ENCODE measurements at places on chromosomes 6 and 20. TPM values are rescaled to one million over a fixed set of nuclear protein-coding genes. Genes with fewer than 3 reads are reported as not detected.

Gene PPIL6
- total RNA-seq = 0.91 TPM

Gene NKX2-4
- not detected for total RNA-seq

Gene C20orf141
- not detected for total RNA-seq

Gene DEFB126
- not detected for total RNA-seq

Gene GPSM3
- 184 TPM for total RNA-seq

Gene ACSS1
- total RNA-seq = 49.5 TPM

- H3K4me3 ChIP-seq = no peak overlapping the region
Measured at GRCh38 chr20:61538943-61539265, 286.8 kb downstream of the CDH4 start.

GRCh38 chr6:136739501-136739900, 52.8 kb downstream of the MAP3K5 start:
- H3K4me1 ChIP-seq = peaks cover 20% of the 10 kb centered on the region
- no peaks in the 10 kb centered on the region for H3K36me3 ChIP-seq
- H3K27me3 ChIP-seq = no peaks in the 10 kb centered on the region
- no peak for DNase-seq
- no peak overlapping the region for H3K4me3 ChIP-seq

DNA sequence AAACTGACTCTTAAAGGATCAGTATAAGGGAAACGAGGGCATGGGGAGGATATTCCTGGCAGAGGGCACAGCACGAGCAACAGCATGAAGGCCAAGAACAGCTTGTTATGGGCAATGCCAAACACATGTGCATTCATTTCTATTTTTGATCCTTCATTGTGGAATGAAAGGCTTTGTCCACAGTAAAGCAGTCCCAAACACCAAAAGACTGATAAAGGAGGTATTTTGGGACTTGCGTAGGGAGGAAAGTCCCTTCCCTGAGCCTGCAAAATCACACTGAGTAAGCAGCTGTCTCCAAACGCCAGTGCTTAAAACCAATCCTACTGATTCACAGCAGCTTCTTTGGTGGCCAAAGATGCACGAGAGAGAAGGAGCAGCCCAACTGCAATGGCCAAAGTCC, 138.2 kb downstream of the UNC5CL start:
- no peaks in the 10 kb centered on the region for H3K36me3 ChIP-seq
- DNase-seq = no peak
- no peaks in the 10 kb centered on the region for H3K27me3 ChIP-seq
- H3K27ac ChIP-seq = no peak overlapping the region
- H3K4me3 ChIP-seq = no peak overlapping the region
- no peaks in the 10 kb centered on the region for H3K4me1 ChIP-seq

DNA sequence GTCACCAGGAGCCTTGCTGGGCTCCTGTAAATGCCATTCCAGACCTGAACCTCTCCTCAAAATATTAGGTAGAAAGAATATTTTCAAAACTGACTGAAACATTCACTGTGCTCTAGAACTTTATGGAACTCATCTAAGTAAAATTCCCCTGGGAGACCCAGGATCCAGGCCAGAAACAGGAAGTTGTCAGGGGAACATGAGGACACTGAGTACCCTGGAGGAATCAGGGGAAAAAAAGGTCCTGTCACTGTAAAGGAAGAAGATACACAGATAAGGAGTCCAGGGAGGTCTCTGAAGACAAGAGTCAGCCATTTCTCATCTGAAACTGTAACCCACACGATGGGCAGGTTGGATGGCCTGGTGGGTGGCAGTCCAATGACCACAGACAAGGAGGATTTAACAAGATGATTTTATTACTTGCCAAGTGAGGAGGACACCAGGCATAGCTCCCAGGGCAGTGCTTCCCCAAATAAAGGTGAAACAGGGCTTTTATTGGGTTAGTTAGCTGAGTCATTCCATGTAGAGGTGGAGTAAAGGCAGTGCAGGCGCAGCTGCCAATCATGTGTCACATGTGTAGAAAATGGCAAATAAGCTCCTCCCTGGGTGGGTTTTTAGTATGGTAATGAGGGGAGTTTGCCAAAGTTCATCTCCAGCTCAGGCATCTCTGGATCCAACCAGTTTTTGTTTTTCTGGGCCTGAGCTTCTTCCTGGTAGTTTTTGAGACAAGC, 138.5 kb downstream of the RCAN2 start:
- no peak for DNase-seq
- H3K4me3 ChIP-seq = no peak overlapping the region
- H3K27me3 ChIP-seq = no peaks in the 10 kb centered on the region

DNA sequence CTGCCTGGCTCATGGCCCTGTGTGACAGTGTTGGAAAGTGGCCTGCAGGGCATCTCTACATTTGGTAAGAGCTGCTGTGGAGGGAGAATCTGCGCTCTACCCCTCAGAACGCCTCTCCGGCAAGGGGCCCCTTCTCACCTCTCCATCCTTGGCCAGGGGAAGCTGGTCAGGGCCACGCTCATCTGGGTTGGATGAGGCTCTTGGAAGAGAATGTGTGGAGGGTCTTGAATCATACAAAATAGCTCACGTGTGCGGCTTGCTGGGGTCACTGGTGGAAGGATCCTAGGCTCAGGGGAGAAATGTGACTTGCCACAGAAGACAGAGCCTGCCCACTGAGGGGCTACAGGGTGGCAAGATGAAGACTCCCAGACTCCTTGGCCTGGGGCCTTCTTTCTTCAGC, 105.0 kb downstream of the SCML4 start:
- no peaks in the 10 kb centered on the region for H3K36me3 ChIP-seq
- no peak overlapping the region for H3K27ac ChIP-seq
- H3K4me1 ChIP-seq = no peaks in the 10 kb centered on the region
- DNase-seq = no peak
- no peaks in the 10 kb centered on the region for H3K27me3 ChIP-seq

GRCh38 chr6:17066610-17067009, 35.2 kb upstream of the STMND1 start:
- H3K36me3 ChIP-seq = no peaks in the 10 kb centered on the region
- H3K27me3 ChIP-seq = no peaks in the 10 kb centered on the region
- H3K4me3 ChIP-seq = no peak overlapping the region
- DNase-seq = no peak
- H3K4me1 ChIP-seq = no peaks in the 10 kb centered on the region

DNA sequence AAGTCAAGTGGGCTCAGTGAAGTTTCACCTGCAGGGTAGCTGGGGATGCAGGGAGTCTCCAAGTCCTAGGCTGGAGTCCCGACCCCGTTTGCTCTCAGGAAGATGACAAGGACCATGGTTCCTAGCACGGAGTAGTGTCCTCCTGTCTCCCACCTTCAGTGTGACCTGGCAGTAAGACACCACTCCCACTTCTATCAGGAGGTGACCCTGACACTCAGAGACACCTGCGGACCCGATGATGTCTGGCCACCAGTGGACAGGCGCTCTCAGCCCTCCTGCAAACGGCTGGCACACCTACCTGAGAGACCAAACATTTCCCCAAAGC, 1.1 kb downstream of the SOD2 start:
- H3K27ac ChIP-seq = peak overlapping the region; percentile 98
- H3K27me3 ChIP-seq = no peaks in the 10 kb centered on the region
- H3K4me1 ChIP-seq = peaks cover 73% of the 10 kb centered on the region
- H3K4me3 ChIP-seq = peak overlapping the region; percentile 96
- peaks cover 10% of the 10 kb centered on the region for H3K36me3 ChIP-seq

DNA sequence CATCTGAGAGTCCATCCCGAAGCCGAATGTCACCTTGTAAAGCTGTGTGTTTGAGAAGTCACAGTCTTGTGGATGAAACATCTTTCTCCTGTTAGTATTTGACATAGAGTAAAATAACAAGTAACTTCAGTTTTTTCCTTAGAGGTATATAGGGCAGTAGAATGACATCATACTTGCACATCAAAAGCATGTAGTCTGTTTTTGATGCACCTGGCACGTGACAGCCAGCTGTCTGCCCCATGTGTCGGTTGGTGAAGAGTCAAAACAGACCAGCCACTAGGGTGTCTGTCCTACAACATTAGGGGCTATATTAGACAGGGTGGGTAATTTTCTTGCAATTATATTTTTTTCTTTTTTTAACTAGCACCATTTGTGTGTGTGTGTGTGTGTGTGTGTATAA, 70.2 kb downstream of the SNX9 start:
- peaks cover 18% of the 10 kb centered on the region for H3K36me3 ChIP-seq
- H3K27me3 ChIP-seq = no peaks in the 10 kb centered on the region
- H3K4me3 ChIP-seq = no peak overlapping the region
- no peak for DNase-seq

DNA sequence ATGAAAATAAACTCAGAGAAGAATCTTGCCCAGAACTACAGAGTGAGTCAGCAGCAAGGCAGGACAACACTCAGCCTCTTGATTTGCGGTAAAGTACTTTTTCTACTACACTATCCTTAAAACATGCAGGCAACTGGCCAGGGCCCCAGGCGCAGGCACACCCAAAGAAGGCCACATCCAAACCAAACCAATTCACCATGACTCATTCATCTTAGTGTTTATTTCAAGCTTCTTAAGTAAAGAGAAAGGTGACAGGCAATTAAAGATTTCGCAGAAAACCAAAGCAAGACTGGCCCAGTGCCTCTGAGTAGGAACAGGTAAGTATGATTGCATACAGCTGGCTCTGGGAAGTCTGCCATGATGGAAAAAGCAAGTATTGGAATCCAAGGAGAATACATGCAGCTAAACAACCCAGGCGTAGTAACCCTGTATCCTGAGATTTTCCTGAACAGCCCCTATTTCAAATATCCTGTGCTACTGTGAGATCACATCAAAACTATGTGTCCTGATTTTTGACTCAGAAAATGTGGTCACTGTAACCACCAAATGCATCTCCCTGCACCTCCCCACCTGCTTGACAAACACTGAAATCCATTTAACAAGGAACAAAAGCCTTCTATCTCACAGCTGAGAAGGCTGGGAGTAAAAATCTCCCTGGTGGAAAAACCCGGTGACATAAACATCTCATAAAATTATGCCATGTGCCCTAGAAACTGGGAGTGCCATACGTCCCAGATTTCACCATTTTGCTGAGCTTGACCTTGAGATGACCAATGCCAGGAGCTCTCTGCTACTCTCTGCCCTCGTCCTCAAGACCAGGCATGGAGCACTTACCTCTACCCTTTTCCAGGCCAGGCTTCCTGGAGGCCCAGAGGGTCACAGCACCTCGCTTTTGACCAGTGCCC, 12.4 kb downstream of the WFDC3 start:
- H3K36me3 ChIP-seq = no peaks in the 10 kb centered on the region
- no peak overlapping the region for H3K4me3 ChIP-seq
- peaks cover 1% of the 10 kb centered on the region for H3K27me3 ChIP-seq
- DNase-seq = no peak
- H3K4me1 ChIP-seq = no peaks in the 10 kb centered on the region

- DNase-seq = no peak
- H3K4me3 ChIP-seq = no peak overlapping the region
Measured at GRCh38 chr6:118319894-118320649, 228.0 kb upstream of the PLN start.

DNA sequence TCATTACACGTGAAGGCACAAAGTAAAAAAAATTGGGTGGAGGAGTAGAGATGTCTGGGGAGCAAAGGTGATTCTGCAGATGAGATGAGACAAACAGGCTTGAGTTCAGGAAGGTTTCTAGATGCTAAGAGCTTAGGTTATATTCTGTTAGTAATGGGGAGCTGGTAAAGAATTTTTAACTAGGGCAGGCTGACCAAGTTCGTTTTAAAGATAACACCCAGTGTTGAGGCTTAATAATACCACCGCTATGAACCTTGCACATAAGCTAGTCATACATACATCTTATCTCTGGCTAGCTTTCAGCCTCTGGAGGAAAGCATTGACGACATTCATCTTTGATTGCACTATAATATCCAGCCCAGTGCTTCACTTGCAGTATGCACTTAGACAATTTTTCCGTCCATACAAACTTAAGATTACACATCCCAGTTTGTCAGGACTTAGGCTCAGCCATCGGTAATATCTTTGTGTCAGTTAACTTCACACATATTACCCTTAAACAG, 12.1 kb downstream of the NHSL1 start:
- no peak for DNase-seq
- H3K27me3 ChIP-seq = no peaks in the 10 kb centered on the region
- no peaks in the 10 kb centered on the region for H3K36me3 ChIP-seq
- H3K4me1 ChIP-seq = no peaks in the 10 kb centered on the region
- no peak overlapping the region for H3K4me3 ChIP-seq
- no peak overlapping the region for H3K27ac ChIP-seq

DNA sequence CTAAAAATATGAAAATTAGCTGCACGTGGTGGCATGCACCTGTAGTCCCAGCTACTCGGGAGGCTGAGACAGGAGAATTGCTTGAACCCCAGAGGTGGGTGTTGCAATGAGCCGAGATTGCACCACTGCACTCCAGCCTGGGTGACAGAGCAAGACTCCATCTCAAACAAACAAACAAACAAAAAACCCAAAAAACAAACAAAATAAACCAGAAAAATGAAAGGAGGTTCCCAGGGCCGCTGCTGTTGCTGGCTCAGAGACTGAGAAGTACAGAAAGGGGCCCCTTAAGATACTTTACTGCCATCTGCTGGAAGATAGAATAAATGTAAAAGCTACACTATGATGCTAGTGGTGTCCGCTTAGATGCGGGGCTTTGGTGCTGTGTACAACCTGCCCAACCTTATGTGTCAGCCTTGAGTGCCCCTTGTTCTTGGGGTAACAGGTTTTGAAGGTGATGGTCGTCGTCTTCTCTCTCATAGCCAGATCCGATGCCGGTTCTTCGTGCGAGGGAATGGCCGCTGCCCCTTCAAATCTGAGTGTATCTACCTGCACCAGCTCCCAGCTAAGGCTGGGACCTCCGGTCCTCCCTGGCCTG, 2.8 kb upstream of the FANCE start:
- H3K27me3 ChIP-seq = no peaks in the 10 kb centered on the region
- no peak overlapping the region for H3K4me3 ChIP-seq
- no peaks in the 10 kb centered on the region for H3K36me3 ChIP-seq
- H3K27ac ChIP-seq = no peak overlapping the region
- H3K4me1 ChIP-seq = peaks cover 22% of the 10 kb centered on the region

DNA sequence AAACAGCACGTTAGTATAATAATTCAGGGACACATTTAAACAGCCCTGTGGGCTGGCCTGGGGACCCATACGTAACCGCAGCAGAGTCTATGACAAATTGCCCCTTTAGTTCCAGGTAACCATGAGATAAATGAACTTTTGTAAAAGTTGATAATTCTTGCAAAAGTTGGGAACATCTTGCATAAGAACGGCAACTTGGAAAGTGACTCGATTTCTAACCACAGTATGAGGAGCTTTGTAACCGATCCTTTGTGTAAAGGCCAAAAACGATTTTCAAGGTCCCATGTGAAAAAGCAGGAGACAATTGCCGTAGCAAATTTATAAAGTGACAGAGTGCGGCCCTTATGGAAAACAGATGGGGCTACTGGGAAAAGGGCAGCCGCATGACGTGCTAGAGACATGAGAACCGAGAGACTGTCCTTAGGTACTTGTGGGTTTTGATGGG, 81.6 kb downstream of the PSMG4 start:
- H3K4me3 ChIP-seq = no peak overlapping the region
- H3K36me3 ChIP-seq = no peaks in the 10 kb centered on the region
- H3K27ac ChIP-seq = no peak overlapping the region
- no peaks in the 10 kb centered on the region for H3K27me3 ChIP-seq
- H3K4me1 ChIP-seq = peaks cover 11% of the 10 kb centered on the region
- DNase-seq = no peak

All from spleen (tissue), 13 donors.